ENCODE measurements at places on chromosomes 2 and 18. TPM values are rescaled to one million over a fixed set of nuclear protein-coding genes. Genes with fewer than 3 reads are reported as not detected.
A peak's percentile ranks its signal among the peaks of the same experiment; 100 is the strongest.

DNA sequence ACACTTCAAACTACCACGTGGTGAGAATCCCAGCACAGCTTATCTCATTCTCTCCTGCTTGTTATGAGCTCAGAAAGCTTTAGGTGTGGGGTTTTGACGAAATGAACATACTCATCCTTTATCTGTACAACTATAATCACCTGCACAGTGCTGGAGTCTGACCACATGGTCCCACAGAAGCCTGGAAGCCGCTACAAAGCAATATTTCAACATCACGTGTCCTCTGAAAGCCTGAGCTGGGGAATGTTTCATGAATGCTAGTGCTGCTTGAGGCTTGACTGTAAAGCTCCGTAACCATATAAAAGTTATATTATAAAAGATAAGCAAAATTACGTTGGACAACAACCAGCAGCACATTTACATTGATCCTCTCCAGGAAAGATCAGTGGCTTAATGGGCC is 43.9 kb downstream of the PIEZO2 start:
- no peak for DNase-seq

GALNT14 gene
- 7.0 TPM for total RNA-seq

- DNase-seq: no peak
Measured at GRCh38 chr2:207796585-207797350, 27.1 kb upstream of the FZD5 start.

DNA sequence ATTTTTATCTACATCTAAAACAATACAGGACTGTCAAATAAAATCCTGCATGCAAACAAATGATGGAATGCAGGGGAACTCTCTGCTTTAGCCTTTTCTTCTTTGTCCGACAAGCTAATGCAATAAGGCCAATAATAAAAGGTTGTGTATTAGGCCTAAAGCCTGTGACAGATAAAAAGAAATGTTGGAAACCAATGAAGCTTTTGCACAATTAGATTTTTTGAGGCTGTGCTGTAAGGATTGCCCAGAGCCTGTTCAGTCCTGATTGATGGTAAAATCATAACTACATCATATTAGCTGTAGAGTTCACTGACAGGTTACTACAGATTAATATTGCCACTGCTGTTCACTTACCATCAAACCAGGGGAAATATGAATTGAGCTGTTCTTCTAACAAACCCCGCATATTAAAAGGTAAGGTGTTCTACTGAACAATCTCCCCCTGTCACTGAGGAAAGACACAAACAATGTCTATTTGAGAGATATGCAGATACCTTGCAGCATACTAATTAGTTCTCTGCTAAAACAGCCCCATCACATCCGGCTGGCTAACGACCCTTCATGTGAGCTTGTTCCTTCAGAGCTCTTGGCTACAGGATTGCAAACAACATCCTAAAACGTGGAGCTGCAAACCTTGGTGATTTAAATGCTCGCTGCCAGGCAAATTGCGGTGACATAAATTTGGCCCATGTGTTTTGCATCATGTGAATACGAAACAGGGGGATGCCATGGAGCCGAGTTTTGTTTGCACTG is 305.4 kb downstream of the MTX2 start:
- no peak for DNase-seq

PROM2 gene
- total RNA-seq: 176 TPM

- DNase-seq: no peak
Measured at GRCh38 chr2:14475994-14476393, 156.5 kb upstream of the LRATD1 start.

- no peak for DNase-seq
Measured at GRCh38 chr2:194096402-194096801, 1560.6 kb upstream of the SLC39A10 start.

DNA sequence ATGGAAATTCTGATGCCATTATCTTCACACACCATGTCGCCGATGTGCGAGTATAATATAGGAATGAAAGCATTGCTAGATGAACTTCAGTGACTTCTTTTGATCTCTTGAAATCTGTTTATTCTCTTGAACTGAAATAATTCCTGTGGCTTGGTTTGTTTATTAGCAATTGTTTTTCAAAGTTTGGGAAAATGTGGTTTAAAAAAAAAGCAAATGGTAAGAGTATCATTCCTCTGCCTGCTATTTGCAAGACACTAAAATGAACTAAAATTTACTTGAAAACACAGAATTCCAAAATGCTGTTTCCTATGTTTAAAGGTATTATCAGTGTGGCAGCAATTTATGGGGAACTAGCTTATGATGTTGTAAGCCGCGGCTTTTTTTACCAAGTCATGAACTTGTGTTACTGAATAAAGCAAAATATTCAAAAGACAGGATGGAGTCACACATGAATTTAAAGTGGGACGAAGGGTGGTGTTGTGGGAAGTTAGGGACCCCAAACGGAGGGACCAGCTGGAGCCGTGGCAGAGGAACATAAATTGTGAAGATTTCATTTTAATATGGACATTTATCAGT is 96.4 kb downstream of the COLEC12 start:
- DNase-seq: no peak

DNA sequence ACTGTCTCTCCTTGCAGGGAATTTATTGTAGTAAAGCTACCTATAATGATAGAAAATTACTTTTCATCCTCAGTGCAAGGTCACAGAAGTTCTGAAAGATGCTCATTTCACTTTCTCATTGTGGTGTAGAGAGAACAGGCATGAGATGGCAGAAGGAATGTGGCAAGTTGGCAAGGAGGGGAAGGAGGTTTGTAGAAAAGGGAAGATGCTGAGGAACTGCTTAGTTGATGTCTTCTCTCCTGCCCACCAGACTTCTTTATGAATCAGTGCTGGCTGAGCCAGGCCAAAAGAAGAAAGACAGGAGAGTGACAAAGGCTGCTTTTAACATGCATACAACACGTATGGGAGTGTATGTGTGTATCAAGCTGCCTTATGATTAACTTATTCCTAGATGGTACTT is 164.4 kb downstream of the PRPF40A start:
- DNase-seq: no peak

GAREM1 gene
- 26.8 TPM for total RNA-seq

DNA sequence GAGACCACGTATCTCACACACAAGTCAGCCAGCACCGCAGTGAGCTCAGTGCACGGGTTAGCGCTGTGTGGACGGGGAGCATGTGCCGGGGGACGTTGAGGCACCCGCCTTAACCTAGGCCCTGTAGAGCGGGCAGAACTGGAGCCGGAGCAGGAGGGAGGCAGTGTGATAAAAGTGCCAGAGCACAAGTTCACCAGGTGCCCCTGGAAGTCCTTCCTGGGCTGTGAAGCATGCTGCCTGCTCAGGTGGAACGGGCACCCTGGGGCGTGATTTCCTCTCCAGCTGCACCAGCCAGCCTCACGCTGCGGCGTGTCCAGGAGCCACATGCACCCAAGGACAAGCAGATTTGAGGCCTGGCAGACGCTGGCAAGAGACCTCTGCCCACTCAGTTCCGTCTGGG is 50.3 kb downstream of the ITGB1BP1 start:
- peak; percentile 58 for DNase-seq

- DNase-seq: no peak
Measured at GRCh38 chr2:134238371-134238770, 15.5 kb upstream of the MGAT5 start.

DNA sequence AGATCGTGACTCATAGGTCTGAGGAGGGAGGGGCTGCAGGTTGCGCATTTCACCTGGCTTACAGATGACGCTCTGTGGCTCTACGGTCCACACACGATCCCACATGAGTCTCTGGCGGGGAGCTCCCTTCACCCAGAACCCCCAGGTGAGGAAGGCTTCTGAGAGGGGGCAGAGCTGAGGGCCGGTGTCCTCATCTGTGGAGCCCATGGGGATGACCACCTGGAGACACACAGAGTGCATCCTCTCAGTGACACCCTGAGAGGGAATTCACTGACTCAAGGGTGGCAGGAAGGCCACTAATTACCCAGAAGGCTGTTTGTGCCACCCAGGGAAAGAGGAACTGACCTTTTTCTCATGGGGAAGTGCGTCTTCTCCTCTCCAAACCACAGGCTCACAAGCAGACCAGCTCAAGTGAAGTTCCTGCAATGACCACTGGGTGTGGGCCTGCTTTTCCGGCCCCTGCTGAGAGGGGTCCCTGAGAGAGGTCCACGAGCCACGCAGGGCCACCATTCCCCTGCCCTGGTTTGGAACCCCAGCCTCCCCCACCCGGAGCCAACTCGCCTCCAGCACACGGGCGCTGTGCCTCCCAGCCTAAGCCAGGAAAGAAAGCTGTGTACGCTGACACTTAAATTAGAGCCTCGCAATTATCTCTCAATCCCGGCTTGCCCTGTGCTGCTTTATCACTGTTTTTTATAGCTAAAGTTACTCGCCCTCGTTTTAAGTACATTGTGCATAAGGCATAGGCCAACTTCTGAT is 114.1 kb downstream of the BCL11A start:
- no peak for DNase-seq

PDE1A gene
- total RNA-seq: 9.7 TPM

MYL12A gene
- total RNA-seq: 299 TPM

SERPINB2 gene
- total RNA-seq: not detected

DNA sequence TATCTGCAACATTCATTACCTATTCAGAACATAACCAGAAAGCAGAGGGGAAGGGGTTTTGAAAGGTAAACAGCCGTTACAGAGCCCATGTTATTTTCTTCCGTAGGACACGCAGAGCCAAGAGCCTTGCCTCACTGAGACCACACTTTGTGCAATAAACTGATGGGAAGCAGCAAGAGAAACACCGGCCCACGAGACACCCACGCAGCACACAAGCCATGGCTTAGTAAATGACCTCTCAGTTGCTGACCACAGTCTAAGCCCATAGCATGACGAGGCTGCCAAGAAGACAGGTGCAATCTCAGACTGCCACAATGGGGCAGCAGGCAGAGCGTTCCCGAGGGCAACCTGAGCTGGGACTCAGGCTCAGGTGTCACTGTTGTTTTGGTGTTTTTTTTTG is 59.6 kb downstream of the CABYR start:
- DNase-seq: no peak

- DNase-seq: no peak
Measured at GRCh38 chr2:23029111-23029510, 355.9 kb upstream of the KLHL29 start.

- DNase-seq: no peak
Measured at GRCh38 chr18:37309861-37310260, 255.7 kb downstream of the CELF4 start.

Measured in ureter (tissue), 1 donor.